ENCODE measurements at places on chromosomes 4 and X.
A peak's percentile ranks its signal among the peaks of the same experiment; 100 is the strongest.

GRCh38 chr4:1693131-1693896, 9.2 kb upstream of the FAM53A start:
- peak; percentile 81 for DNase-seq

DNA sequence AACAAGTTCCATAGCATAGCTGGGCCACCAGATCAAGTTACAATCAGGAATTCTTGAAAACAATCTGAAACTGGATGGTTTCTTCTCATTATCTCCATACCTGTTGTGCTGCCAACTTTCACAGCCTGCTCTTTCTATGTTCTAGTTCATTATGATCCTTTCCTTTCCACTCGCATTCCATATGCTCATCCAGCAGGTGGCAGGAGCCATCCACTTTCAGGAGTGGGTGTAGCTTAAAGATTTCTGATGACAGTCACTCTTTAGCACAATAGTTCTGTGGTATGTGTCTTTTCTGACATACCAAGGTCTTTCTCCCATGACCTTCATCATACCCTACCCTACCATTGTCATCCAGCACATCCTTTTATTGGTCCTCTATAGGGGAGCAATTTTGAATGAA, 46.4 kb downstream of the PAGE2 start:
- peak; percentile 21 for DNase-seq

- DNase-seq = peak; percentile 83
These were observed 151.7 kb upstream of the TBL1X start for GRCh38 chrX:9312922-9313867.

DNA sequence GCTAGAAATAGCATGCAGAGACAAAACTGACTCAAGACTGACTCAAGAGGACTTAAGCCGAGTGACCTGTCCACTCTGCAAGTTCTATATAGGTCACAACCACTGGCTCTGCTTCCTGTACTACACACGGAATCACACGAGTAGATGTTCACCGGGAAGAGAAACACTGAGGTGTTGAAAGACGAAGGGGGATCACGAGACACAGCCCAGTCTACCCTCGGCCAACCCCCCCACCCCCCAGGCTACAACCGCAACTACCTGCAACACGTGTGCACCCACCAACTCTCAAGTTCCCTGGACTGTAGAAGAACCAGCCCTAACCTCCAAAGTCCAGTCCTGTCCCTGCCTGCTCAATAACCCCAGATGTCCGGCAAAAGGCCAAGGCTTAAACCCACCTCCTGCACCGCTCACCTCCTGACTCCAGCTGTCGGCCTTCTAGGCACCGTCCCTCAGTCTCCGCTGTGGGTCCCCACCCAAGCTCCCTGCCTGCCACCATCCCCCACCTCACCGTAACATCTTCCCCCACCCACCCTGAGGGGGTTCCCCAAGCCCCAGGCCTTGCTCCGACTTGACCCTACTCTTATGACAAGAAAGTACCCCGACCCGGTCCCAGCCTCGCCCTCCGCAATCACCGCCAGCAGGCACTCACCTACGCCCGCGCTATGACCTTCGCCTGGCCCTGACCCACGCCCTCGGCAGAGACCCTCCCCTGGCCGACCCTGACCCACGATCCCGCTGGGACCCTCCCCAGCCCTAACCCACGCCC, 739 bp downstream of the GAK start:
- DNase-seq = peak; percentile 12

DNA sequence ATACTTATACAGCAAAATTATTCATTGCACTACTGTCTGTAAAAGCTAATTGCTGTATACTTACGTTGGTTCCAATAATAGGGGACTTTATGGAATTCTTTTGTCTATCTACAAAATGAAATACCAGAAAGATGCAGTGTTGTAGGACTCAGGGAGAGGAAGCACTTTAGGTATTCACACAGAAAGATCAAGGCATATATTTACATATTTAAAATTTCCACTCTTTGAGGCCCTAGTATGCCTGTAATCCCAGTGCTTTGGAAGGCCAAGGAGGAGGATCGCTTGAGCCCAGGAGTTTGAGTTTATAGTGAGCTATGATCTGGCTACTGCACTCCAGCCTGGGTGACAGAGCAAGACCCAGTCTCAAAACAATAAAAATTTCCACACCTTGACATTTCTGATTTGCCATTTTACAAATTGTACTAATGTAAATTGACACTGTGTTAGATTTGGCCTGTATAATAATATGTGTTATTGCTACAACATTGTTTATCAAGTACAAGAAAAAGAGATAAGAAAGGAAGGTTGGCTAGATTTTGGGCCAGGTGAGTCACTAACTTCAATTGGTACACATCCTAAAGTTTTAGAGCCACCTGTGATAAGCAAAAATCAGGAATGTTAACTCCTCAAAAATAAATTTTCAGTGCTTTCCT, 35.1 kb downstream of the ADGRA3 start:
- no peak for DNase-seq

- no peak for DNase-seq
These were observed 83.5 kb downstream of the CHRNA9 start for GRCh38 chr4:40418430-40419230.

GRCh38 chr4:76641351-76641750, 206.3 kb downstream of the SHROOM3 start:
- DNase-seq = no peak

GRCh38 chr4:87073199-87074120, 138.6 kb downstream of the AFF1 start:
- peak; percentile 69 for DNase-seq

GRCh38 chr4:11529625-11530201, 101.0 kb upstream of the HS3ST1 start:
- no peak for DNase-seq

GRCh38 chr4:77849278-77849965, 13.2 kb upstream of the MRPL1 start:
- no peak for DNase-seq

DNA sequence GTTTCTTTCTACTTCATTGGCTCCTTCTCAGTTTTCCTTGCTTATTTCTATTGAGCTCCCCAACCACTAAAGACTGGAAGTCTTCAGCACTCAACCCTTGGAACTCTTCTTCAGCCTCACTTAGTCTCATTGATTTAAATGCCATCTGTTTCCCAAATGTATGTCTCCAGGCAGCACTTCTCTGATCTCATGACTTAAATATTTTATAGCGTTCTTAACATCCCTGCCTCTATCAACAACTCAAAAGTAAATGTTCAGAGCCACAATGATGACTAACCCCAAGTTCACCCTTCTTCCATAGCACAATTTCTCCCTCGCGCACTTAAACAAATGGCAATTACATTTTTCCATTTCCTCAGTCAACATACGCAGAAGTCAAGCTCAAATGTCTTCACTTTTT, 1393.3 kb downstream of the ARAP2 start:
- DNase-seq = no peak

DNA sequence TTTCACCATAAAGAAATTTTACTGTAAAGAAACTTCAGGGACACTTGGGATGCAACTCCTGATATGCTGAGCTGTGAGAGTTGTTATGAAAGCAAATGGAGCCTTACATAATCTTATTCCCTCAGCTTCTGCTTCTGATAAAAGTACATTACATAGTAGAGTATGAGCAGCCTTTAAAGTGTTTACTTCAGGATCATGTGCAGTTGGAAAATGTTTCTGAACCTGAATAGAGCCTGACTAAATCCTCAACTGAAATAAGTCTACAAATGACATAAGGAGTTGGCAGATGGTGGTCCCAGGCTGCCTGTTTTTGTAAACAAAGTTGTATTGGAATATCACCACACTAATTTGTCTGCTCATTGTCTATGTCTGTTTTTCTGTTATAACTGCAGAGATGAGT, 19.3 kb downstream of the RASSF6 start:
- DNase-seq = no peak

DNA sequence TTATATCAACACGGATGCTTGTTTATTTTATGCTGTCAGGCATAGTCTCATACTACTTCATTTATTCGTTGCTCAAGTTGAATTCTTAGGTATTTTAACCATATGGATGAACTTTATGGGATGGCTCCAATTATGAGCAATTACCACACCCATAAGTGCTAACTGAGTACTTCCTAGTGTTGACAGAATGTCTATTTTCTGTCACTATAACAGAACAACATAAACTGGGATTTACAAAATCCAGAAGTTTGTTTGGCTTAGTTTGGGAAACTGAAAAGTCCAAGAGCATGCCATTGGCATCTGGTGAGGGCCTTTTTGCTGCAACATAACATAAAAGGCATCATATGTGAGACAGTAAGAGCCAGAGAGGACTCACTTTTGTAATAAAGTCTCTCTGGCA, 21.0 kb downstream of the SULT1E1 start:
- no peak for DNase-seq

DNA sequence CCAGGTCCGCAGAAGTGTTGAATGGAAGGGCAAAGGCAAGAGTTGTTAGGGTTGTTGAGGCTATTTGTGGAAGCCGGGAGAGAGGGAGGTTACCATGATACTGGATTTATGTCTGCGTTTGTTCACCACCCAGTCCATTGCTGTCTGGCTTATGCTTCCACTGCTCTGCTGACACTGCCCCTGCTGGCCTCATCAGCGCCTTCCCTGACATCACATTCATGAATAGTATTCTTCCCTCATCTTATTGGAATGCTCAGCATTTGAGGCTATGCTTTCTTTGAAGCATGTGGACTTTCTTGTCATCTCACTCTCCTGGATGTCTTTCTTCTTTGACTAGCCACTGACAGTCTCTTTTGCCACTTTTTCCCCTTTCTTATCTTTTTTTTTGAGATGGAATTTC, 10.3 kb downstream of the GNL3L start:
- no peak for DNase-seq

DNA sequence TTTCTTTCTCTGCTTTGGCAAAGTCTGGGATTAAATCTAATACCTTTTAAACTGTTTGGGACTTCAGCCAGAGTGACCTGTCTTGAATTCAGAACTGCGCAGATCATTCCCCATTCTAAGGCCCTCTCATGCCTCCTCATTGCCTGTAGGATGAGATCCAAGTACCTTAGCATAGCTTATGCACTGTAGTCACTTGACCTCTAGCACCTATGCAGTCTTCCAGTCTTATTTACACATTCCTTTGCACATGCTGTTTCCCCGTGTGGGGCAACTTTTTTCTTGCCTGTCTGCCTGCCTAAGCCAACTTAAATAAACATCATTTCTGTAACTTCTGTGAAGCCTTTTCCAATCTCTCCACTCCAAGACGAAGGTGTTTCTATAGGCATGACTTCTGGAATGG, 68.4 kb downstream of the AR start:
- DNase-seq = no peak

All from stimulated activated CD4-positive, alpha-beta T cell treated with anti-CD3 and anti-CD28 coated beads, Interleukin-2, amount 100 ng/mL, for 24 hours (primary cell).